ENCODE measurements at places on chromosomes 1 and 21.

DNA sequence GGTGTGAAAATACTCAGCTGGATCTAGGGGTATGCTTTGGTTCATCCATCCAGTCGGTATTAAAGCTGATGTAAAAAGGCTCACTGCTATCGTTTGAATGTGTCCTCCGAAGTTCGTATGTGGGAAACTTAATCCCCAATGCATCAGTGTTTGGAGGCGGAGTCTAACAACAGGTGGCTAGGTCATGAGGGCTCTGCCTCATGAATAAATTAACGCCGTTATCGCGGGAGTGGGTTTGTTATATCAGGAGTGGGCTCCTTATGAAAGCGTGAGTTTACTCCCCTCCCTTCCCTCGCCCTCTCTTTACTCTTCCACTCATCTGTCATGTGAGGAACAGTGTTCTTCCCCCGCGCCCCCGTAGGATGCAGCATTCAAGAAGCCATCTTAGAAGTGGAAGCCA lies 48.9 kb upstream of the ZNF281 start:
- no peak for DNase-seq

GRCh38 chr1:12143631-12144155 lies 23.1 kb upstream of the TNFRSF1B start:
- no peak for DNase-seq

- DNase-seq = no peak
These were observed 96.8 kb upstream of the LMO4 start for GRCh38 chr1:87231703-87232367.

GRCh38 chr1:222618001-222618879 lies at the start of gene MIA3:
Gene MIA3, plus strand, starts transcription at chr1:222618097. Its CDS starts 14 bp downstream, at chr1:222618111.
- no peak for DNase-seq

GRCh38 chr21:46217511-46218196 lies 10.9 kb downstream of the LSS start:
- no peak for DNase-seq

DNA sequence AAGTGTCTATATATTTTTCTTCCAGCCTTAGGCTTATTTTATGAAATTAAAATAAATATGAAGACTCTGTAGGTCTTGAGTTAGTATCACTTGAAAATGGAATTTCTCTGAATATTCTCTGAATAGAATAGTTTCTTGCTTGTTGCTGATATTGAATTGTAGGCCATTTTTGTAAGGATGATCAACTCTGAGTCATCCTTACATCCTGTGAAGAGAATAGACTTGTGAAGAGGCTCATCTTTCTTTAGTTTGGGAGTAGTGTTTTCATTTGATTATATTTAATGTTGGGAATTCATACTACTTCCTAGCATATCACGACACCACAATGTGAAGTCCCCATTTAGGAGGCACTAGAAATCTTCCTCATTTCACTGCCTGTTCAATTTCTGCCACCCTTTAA lies 27.5 kb upstream of the CD1D start:
- no peak for DNase-seq

GRCh38 chr1:17118706-17119075 lies 560 bp downstream of the PADI2 start:
- DNase-seq = no peak

DNA sequence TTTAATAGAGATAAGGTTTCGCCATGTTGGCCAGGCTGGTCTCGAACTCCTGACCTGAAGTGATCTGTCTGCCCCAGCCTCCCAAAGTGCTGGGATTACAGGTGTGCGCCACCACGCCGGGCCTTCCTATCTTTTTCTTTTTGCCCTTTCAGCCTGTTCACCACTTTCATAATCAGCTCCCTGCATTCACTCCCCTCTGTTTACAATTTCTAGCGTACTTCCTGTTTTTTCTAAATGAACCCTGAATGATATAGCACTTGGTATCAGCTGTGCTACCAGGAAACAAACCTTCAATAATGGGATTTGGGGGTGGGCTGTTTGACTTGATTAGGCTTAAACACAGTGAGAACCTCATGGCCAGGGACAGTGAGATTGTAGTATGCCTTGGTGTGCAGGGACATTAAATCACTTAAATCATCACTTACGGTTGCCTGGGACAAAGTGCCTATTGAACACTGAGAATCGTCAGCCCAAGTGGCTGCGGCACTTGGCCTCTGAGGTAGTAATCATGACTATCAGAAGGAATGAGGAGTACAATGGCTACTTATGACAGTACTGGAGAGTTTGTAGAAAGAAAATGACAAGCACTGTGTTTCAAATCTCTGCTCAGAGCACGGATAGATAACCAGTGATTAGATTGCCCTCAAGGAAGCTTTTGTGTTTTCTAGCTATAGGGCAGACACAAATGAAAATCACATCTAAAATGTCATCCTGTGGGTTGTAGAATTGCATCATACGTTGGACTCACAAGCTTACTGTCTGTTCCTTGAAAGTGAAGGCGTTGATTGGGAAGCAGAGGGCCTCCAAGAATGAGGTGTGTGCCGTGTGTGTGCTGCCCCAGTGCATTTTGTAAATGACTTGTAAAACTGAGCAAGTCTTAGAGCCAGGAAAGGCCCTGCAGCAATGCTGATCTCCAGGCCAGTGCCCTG lies 661.8 kb downstream of the MATN1 start:
- DNase-seq = no peak

DNA sequence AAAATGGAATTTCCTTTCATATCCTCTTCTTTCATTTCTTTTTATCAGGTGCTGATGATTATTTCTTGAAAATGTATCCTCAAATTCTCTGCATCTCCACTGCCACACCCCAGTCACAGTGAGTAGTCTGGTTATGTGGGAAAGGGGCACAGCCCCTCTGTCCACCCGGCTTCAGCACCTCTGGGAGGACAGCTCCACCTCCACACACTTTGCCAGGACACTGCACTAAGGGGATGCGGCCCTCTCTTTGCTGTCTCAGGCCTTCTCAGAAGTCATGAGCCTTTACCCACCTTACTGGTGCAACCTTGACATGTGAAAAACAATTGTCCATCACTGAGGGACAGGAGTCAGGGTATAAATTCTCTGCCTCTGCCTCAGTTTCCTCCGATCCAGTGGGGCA lies 433.1 kb downstream of the PCP4 start:
- no peak for DNase-seq

GRCh38 chr1:76715474-76715873 lies 151.8 kb upstream of the ST6GALNAC5 start:
- no peak for DNase-seq

DNA sequence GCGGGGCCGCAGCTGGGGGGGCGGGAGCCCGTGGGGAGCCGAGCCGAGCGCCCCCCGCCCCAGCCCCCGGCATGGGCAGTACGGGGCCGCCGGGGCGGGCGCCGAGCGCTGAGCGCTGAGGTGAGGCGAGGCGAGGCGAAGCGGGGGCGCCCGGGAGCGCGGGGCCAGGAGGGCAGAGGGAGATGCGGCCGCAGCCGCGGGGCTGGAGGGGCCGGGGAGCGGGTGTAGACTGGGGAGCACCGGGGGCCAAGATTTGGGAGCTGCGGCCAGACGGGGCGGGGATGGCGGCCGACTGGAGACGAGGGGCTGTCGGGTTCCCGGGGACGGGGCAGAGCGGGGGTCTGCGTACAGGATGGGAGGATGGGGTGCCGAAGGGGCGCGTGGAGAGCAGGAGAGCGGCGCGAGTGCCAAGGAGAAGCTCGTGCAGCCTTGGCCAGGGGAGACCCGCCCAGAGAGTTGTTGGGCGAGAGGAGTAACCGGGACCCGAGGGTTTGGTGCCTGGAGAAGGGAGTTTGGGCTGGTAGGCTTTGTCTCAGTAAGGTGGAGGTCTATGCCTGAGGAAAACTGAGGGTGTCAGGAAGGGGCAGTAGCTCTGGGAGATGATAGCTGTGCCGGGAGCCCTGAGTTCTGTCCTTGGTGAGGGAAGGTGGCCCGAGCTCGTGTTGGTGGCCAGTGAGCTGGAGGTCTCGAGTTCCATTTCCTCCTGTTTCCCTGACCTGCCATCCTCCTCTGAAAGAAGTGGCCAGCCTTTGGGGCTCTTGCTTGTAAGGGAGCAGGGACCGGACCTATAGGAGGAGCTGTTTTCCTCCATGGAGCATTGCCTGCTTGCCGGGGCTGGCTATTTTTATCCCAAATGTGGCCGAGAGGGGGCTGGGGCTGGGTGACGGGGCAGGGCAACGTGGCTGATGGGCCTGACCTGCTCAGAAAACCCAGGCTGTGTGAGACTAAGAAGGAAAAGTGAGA lies 539 bp downstream of the ATP8B2 start:
- no peak for DNase-seq

DNA sequence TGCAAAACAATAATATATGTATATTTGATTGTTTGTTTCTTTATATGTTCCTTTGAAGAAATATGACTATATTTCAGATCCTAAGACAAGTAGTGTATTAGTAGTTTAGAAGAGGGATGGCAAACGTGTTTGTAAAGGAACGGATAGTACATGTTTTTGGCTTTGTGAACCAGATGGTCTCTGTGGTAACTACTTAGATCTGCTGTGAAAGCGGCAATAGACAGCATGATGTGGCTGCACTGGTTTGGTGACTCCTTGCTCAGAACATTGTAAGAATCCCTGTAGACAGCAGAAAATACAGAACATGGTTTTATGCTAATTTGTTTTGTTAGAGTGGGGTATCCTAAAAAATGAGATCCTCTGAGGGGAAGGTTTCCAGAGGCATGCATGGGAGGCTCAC lies 3.1 kb downstream of the ACADM start:
- DNase-seq = no peak

GRCh38 chr21:32726839-32727686 lies 750 bp downstream of the SYNJ1 start:
- DNase-seq = no peak

DNA sequence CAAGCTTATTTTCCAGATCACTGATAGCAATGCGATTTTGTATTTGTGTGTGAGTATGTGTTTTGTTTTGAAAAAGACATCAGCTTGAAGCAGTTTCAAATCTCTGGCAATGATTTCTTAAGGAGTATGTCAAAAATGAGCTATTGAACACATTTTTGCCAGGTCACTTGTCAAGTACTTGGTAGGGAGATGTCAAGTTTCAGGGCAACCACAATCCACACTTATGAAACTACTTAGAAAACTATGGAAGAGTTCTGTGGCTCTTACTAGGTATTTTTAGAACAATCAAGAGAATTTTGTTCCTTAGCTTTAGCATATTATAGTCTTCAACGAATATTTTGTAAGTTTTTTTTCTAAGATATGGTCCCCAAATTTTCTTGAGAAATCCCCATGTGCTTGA lies 318.8 kb upstream of the ZRANB2 start:
- no peak for DNase-seq

DNA sequence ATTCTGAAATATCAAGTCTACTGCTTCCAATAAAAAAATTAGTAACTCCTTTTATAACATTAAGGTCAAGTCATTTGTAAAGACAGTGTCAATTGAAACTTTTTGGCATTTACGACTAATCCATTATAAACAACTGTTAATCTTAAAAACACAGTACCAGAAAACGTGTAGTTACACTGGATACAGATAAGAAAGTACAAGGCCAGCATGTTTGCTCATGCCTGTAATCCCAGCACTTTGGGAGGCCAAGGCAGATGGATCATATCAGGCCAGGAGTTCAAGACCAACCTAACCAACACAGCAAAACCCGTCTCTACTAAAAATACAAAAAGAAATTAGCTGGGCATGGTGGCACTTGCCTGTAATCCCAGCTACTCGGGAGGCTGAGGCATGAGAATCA lies 29.4 kb downstream of the DENND1B start:
- DNase-seq = no peak

DNA sequence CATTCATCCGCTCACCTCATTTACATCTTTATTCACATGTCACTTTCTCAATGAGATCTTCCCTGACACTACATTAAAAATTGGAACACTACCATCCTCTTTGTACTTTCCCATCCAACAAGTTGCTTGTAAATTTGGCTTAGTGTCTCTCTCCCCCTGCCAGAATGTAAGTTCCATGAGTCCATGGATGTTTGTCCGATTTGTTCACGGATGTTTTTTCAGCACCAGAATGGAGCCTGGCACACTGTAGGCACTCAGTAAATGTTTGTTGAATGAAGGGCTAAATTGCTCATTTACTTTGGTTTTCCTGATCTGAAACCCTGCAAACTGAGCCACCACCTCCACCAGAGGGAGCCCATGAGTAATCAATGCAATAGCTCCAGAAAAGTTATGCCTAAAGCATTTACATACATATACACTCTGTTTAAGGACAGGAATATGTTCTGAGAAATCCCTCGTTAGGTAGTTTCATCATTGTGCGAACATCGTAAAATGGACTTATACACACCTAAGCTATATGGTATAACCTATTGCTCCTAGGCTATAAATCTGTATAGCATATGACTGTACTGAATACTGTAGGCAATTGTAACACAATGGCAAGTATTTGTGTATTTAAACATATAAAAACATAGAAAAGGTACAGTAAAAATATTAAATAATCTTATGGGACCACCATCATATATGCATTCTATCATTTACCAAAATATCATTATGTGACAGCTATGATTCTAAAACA lies 2.8 kb upstream of the EYA3 start:
- no peak for DNase-seq

DNA sequence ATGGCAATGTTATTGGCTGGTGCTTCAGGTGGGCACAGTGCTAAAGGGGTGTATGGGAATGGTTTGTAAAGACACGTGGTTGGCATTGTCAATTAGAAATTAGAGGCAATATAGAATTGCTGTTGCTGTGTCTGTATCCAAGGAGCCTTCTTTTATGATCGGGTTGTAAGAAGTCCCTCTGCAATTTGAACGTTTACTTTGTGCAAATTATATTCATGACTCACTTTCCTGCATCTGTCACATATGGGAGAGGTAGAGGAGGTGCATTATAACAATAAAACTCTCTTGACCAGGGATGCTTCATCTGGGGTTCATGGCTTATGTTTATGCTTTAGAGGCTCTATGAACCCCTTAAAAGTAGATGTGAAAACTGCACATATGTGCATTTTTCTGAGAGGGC lies 130.4 kb upstream of the DNAH14 start:
- no peak for DNase-seq

DNA sequence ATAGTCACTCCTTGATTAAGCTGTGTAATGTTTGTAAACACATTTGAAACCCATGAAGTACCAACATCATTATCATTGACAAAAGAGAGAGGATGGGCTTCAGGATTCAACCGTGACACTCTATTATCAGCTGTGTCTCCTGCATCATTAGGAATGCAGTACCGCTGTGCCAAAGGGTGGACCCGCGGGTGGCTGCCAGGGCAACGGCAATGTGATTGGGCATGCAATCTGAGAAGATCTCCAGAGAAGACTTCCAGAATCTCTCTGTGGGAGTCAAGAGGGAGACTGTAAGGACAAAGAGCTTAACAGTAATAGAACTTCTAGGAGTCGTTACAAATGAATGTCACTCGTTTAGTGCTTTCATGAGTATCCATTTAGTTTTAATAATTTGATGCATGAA lies 97.9 kb downstream of the USH2A start:
- DNase-seq = no peak

All from cortex of kidney (tissue), 1 donor.